ENCODE measurements at places on chromosomes 6 and 20. TPM values are rescaled to one million over a fixed set of nuclear protein-coding genes. Genes with fewer than 3 reads are reported as not detected.

The VTA1 gene
- 27.2 TPM for total RNA-seq

The TNXB gene
- total RNA-seq = 58.5 TPM

- no peak overlapping the region for H3K27ac ChIP-seq
- no peaks in the 10 kb centered on the region for H3K36me3 ChIP-seq
- no peak overlapping the region for H3K4me3 ChIP-seq
- no peaks in the 10 kb centered on the region for H3K4me1 ChIP-seq
- H3K27me3 ChIP-seq = no peaks in the 10 kb centered on the region
Measured at GRCh38 chr6:79416931-79417330, 120.3 kb downstream of the LCA5 start.

GRCh38 chr6:33935439-33936080, 131.8 kb upstream of the MLN start:
- no peaks in the 10 kb centered on the region for H3K27me3 ChIP-seq
- no peak for DNase-seq
- no peak overlapping the region for H3K27ac ChIP-seq
- no peak overlapping the region for H3K4me3 ChIP-seq
- H3K4me1 ChIP-seq = no peaks in the 10 kb centered on the region

GRCh38 chr6:33952016-33952415, 148.2 kb upstream of the MLN start:
- DNase-seq = no peak
- no peak overlapping the region for H3K4me3 ChIP-seq
- H3K36me3 ChIP-seq = no peaks in the 10 kb centered on the region
- no peaks in the 10 kb centered on the region for H3K27me3 ChIP-seq
- no peak overlapping the region for H3K27ac ChIP-seq
- no peaks in the 10 kb centered on the region for H3K4me1 ChIP-seq

DNA sequence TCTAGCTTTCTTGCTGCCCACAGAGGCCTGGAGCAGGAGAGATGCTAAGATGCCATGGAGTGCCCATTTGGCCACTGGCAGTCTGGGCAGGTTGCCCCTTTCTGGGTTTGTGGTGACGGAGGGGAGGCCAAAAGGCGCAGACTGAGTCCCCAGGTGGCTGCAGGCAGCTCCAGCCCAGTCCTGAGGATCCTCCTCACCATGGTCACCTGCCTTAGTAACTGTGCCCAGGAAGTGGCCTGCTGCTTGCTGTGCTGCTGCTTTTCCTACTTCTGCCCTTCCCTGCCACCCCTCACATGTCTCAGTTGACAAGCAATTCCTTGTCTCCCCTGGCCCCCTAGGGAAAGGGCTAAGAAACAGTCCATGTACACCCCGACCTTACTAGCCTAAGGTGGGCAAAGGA, 35.3 kb upstream of the KIFC1 start:
- H3K27me3 ChIP-seq = no peaks in the 10 kb centered on the region
- H3K4me1 ChIP-seq = no peaks in the 10 kb centered on the region
- H3K4me3 ChIP-seq = no peak overlapping the region

GRCh38 chr20:46945465-46945864, 50.8 kb downstream of the EYA2 start:
- DNase-seq = no peak
- H3K27me3 ChIP-seq = no peaks in the 10 kb centered on the region
- no peak overlapping the region for H3K4me3 ChIP-seq
- no peaks in the 10 kb centered on the region for H3K36me3 ChIP-seq

GRCh38 chr6:17580518-17581048, 19.5 kb upstream of the FAM8A1 start:
- peak overlapping the region; percentile 60 for H3K4me3 ChIP-seq
- H3K27me3 ChIP-seq = no peaks in the 10 kb centered on the region
- no peaks in the 10 kb centered on the region for H3K4me1 ChIP-seq
- peak overlapping the region; percentile 48 for H3K27ac ChIP-seq

DNA sequence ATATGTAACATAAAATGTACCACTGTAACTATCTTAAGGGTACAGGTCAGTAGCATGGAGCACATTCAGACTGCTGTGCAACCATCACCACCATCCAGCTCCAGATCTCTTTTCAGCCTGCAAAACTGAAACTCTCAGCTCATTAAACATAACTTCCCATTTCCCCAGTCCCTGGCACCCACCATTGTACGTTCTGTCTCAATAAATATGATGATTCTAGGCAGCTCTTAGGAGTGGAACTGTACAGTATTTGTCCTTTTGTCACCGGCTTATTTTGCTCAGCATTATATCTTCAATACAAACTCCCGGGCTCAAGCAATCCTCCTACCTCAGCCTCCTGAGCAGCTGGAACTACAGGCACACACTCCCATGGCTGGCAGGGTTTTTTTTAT, 1.5 kb downstream of the ZC3H12D start:
- H3K4me3 ChIP-seq = no peak overlapping the region
- no peak for DNase-seq
- no peak overlapping the region for H3K27ac ChIP-seq
- no peaks in the 10 kb centered on the region for H3K4me1 ChIP-seq
- H3K36me3 ChIP-seq = no peaks in the 10 kb centered on the region
- H3K27me3 ChIP-seq = no peaks in the 10 kb centered on the region

- H3K36me3 ChIP-seq = no peaks in the 10 kb centered on the region
- no peak for DNase-seq
- no peak overlapping the region for H3K4me3 ChIP-seq
- H3K27me3 ChIP-seq = no peaks in the 10 kb centered on the region
- H3K4me1 ChIP-seq = no peaks in the 10 kb centered on the region
Measured at GRCh38 chr6:101588343-101588742, 194.8 kb downstream of the GRIK2 start.

DNA sequence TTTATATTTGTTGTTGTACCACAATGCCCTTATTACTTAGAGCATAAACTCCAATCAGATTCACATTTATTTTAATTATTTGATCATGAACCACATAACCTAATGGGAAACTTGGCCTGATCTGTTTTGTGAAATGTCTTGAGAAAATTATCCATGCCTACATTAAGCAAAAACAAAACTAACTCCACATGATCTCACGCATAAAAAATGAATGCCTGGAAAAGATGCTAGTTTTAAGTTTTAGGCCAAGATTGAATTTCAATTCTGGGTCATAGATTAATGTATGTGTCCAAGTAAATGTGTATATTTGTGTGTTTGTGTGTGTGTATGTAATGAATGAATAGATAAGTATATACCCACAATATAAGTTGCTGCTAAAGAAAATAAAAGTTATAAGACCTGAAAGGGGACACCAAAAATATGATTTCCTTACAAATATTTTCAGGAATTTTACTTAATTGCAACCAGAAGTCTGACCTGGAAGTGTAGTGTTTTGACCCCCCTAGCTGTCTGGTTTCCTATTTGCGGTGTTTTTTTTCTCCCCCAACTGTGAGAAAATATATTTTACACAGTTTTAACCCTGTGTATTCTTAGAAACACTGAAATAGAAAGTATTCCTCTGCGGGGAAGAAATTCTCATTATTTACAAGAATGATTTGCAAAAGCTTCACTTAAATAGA, 97.2 kb downstream of the JAG1 start:
- no peak overlapping the region for H3K4me3 ChIP-seq
- no peak for DNase-seq
- no peaks in the 10 kb centered on the region for H3K27me3 ChIP-seq
- no peaks in the 10 kb centered on the region for H3K4me1 ChIP-seq
- no peaks in the 10 kb centered on the region for H3K36me3 ChIP-seq

The PTGIS gene
- 104 TPM for total RNA-seq

DNA sequence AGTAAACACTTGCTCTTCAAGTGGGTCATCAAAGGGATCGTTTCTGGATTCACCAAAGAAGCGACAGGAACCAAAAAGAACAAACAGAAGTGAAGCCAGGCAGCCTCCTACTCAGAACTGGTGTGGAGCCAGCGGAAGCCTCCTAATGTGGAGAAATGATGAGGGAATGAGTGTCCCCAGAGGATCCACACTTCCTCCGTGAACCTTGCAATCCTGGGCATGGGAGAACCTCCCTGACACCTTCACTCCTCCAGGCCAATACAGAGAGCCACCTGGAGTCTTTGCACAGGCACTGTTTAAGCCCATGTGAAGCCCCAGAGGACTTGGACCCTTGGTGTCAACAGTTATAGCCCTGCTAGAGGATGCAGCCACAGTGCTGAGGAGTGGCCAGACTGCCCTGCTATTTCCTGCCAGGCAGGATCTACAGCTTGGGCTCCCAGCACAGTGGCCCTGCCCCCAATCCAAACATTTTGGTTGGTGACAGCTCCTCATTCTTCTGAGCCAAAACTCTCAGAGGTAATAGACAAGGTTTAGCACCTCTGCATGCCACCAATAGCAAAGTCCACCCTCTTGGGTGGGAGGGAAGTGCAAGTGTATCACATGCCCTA, 23.2 kb upstream of the SERINC1 start:
- H3K27ac ChIP-seq = no peak overlapping the region
- no peaks in the 10 kb centered on the region for H3K27me3 ChIP-seq
- no peaks in the 10 kb centered on the region for H3K4me1 ChIP-seq

The C6orf15 gene
- not detected for total RNA-seq

- H3K4me3 ChIP-seq = no peak overlapping the region
- H3K27me3 ChIP-seq = no peaks in the 10 kb centered on the region
- no peaks in the 10 kb centered on the region for H3K36me3 ChIP-seq
- no peaks in the 10 kb centered on the region for H3K4me1 ChIP-seq
- no peak for DNase-seq
Measured at GRCh38 chr6:145627451-145627850, 107.9 kb downstream of the EPM2A start.
